ENCODE measurements at places on chromosomes 16 and 17.

DNA sequence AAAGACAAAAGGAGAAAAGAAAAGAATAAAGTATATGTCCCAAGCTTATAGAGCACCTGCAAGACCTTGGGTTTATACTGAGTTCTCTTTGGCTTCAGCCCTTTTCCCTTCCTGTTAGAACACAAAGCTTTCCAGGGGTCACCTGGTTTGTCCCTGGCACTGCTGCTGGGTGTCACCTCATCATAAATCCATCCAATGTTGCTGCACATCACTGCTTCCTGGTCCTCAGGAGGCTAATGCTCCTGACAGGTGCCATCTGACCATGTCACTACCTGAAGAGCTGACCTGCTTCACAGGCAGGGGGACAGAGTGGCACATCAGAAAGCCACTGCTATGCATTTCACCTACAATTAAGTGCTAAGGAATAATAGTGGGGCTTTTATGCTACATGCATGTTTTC is 164.6 kb upstream of the ELAC2 start:
- DNase-seq = no peak

DNA sequence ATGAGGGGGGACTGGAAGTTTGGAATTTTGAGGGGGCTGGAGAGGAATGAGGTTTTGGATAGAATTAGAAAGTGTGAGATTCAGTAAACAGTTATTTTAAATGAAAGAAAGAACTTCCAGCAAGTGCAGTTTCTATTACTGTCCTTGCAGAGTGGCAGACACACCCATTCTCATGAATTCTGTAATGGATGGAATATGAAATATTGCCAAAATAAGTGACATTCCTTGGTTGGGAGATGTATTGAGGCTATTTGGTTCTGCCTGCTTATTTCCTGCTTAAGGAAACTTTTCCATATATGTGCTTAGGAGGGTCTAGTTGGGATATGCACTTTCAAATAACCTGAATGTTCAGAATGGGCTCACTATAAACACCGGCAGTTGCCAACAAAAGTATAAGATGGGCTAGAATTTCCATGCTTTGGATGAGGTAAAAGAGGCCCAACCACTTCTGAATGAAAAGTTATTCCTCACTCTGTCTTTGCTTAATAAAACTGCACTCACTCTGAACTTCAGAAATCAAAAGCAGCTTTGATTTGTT is 434.4 kb downstream of the CA10 start:
- DNase-seq = no peak

- no peak for DNase-seq
Observed at GRCh38 chr17:73914536-73915274, 270.5 kb upstream of the SDK2 start.

GRCh38 chr16:51755577-51756355 is 604.7 kb upstream of the SALL1 start:
- DNase-seq = no peak

- no peak for DNase-seq
Observed at GRCh38 chr16:74666010-74666421, 661 bp downstream of the RFWD3 start.

GRCh38 chr17:75552425-75553294 is 27.2 kb downstream of the LLGL2 start:
- no peak for DNase-seq

DNA sequence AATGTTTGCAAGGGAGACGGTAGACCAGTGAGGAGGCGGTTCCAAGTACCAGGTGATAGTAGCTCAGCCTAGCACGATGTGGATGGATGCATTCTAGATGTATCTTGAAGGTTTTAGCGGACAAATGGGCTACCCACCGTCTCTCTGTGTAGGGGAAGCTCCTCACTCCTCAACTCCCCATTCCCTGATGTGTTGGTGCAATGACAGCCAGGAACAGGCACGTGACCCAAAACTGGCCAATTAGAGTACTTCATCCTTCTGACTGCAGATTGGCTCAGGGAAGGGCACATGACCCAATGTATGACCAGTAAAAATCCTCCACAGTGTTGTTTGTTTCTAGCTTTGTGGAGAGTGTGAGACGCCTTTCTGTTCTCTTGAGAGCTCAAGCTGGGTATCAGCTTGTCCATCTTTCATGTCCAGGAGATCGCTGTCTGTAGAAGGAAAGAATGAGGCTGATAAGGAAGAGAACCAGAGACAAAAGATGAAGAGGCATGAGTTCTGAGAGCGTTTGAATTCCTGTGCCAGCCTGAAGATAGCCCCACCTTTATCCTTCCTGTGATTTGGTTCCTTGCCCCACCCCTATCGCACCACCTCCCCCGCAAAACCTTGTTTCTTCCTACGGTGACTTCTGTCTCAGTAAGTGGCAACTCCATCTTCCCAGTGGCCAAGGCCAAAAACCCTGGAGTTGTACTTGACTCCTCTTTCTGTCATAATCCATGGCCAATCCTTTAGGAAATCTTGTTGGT is 2.3 kb upstream of the BORCS6 start:
- peak; percentile 86 for DNase-seq

DNA sequence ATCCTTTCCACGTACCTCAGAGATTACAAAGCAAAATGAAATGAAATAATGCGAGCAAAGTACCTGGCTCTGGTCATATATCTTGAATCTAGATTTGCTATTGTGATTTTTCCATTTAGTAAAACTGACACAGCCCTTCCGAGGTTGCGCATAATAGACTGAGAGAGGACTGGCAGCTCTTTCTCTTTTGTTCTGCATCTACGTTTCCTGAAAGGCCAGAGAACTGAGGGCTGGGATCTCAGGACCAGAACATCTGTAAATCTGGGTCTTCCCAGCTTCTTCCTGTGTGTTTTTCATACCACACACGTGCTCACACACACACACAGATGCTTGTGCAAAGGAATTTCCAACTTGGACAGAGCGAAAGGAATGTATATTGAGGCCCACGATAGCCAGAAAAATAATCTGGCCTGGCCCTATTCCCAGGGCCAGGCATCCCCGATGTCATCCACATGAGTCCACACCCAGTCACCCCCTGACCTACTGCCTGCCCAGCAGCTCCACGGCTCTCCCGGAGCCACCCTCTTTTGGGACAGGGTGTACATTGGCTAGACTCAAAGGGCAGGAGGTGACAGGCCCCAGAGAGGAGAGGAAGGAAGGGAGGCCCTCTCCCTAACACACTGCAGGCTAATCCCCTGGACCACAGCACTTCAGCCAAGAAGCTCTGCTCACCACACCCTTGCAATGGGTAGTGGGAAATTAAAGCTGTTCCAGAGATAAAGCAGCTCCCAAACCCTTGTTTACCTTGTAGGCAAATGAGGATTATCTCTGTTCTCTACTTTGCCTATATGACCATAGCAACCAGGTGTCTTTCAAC is 41.8 kb downstream of the NOL11 start:
- no peak for DNase-seq

GRCh38 chr17:51761105-51761504 is 397.4 kb downstream of the CA10 start:
- no peak for DNase-seq
